ENCODE measurements at places on chromosomes 12 and 14. TPM values are rescaled to one million over a fixed set of nuclear protein-coding genes. Genes with fewer than 3 reads are reported as not detected.

- peak overlapping the region; percentile 100 for H3K27ac ChIP-seq
- no peaks in the 10 kb centered on the region for H3K27me3 ChIP-seq
- peak; percentile 92 for DNase-seq
- peak overlapping the region; percentile 99 for H3K4me3 ChIP-seq
These were observed 542 bp downstream of the SRSF5 start for GRCh38 chr14:69767369-69767999.

- H3K4me3 ChIP-seq: no peak overlapping the region
- no peaks in the 10 kb centered on the region for H3K27me3 ChIP-seq
- peaks cover under 1% of the 10 kb centered on the region for H3K36me3 ChIP-seq
- DNase-seq: no peak
- no peak overlapping the region for H3K27ac ChIP-seq
- no peaks in the 10 kb centered on the region for H3K4me1 ChIP-seq
These were observed 136.5 kb downstream of the LRFN5 start for GRCh38 chr14:41743140-41743539.

GRCh38 chr12:55742719-55743405, at the start of gene GDF11:
TSS of gene GDF11 (plus strand) at chr12:55743122. CDS start at chr12:55743317, 195 bp downstream.
- DNase-seq: peak; percentile 55
- peaks cover 4% of the 10 kb centered on the region for H3K27me3 ChIP-seq
- H3K27ac ChIP-seq: peak within 1 kb of the TSS; percentile 96
- peak within 1 kb of the TSS; percentile 95 for H3K4me3 ChIP-seq
- peaks cover 4% of the 10 kb centered on the region for H3K36me3 ChIP-seq

- DNase-seq: no peak
- H3K4me3 ChIP-seq: no peak overlapping the region
- no peaks in the 10 kb centered on the region for H3K27me3 ChIP-seq
- peaks cover 4% of the 10 kb centered on the region for H3K4me1 ChIP-seq
- peaks cover 2% of the 10 kb centered on the region for H3K36me3 ChIP-seq
These were observed 1417.4 kb upstream of the FLRT2 start for GRCh38 chr14:84112589-84112988.

The RNASE7 gene
- total RNA-seq: not detected

The CYP46A1 gene
- total RNA-seq: 2.9 TPM

The RIN3 gene
- 6.7 TPM for total RNA-seq

Data from progenitor cell of endocrine pancreas (in vitro differentiated cells).